ENCODE measurements at places on chromosomes 16 and 17.

DNA sequence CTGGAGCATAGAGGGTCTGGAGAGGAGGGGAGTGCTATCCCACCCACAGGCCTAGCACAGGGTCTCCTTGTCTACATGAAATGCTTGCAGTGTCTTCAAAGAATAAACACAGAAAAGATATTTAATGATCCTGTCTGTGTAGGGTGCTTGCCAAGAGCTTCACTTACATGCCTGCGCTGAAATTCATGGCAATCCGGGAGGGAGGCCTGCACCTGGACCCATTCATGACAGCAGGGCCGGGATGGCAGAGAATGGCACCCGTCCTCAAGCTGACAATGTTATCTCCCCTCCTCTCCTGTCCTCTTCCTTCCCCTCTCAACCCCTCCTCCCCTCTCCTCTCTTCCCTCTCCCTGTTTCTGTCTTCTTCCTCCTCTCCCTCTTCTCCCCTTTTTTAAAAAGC is 2.1 kb downstream of the ADGRG3 start:
- DNase-seq, result no peak

DNA sequence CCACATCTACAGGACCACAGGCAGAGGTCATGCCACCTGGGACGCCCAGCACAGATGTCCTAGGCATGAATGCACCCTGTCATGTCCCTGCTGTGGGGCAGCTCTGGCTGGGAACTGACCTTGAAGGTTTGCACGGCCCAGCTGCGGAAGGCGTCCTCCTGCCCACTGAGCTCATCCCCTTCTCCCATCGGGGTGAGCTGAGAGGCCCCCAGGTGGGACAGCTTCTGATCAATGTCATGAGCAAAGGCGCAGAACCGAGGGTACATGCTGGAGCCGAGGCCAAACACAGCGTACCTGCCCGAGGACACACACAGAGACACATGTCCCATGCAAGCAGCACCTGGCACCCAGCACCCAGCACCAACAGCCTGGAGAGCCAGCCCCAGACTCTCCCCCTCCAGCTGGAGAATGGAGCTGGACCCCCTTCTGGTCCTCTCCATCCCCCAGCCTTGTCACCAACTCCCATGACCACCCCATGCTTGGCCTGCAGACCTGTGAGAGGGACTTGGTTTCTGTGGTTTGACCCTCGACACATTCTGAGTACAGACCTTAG is 31.4 kb downstream of the NOS2 start:
- no peak for DNase-seq

- DNase-seq, result no peak
Measured at GRCh38 chr17:38605411-38605840, 326 bp downstream of the SRCIN1 start.

DNA sequence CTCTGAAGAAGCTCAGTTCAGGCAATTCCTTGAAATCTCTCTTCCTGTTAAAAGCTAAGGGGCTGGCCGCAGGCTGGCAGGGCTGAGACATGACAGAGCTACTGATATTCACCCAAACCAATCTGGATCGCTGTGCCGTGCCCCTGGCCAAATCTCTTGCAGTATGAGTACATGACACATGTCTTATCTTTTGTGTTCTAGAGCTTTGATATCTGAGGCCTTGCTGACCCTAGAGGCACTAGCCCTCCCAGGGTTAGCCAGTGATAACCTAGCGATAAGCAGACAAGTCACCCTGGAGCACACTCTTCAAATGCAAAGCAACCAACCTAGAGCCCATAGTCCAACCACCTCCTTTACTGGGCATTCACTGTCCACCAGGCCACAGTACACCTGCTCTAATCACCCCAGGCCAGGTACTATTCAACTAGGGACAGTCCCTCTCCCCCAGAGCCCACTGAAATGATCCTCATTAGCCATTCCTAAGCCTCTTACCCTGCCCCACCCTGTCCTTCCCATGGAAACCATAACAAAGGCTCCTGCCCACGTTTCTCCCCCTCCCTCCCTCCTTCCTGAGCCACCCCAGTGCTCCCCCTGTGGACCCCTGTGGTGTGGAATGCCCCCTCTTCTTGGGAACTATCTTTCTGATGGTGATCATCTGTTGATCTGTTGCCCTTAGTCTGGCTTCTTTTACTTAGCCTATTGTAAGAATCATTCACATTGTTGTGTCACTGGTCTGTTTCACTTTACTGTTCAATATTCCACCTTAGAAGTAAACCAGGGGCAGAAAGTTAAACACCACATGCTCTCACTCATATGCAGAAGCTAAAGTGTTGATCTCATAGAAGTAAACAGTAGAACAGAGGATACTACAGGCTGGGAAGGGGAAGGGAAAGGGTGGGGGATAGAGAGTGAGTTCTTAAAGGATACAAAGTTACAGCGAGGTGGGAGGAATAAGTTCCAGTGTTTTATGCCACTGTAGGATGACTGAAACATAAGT is 52.5 kb downstream of the TEKT5 start:
- DNase-seq, result no peak

- DNase-seq, result no peak
Measured at GRCh38 chr17:47956791-47957590, 692 bp downstream of the PRR15L start.

- no peak for DNase-seq
Measured at GRCh38 chr17:82831818-82832200, 8.0 kb downstream of the ZNF750 start.

DNA sequence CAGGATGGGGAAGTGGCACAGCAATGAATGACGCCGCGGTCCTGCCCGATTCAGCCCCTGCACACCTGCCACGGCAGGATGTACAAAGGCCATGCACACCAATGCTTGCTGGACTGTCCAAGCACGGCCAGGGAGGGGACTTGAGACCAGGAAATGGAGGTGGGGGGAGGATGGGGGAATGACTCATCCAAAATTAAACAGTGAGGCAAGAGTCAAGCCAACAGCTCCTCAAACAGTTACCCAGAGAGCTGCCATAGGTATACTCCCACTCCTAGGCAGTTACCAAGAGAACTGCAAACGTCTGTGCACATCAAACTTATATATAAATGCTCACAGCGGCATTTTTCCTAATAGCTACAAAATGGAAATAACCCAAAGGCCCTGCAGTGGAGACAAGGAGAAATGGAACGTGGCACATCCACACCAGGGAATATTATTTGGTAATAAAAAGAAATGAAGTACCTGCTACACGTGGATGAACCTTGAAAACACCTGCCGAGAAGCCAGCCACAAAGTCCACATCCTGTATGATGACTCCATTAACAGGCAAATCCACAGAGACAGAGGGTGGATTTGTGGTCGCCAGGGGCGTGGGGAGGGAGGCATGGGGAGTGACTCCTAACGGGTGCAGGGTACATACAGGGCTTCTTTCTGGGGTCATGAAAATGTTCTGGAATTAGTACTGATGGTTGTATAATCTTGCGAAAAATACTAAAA is 54.1 kb downstream of the VAC14 start:
- DNase-seq, result peak; percentile 96

GRCh38 chr17:40025991-40026815 is 11.0 kb downstream of the CSF3 start:
- no peak for DNase-seq

DNA sequence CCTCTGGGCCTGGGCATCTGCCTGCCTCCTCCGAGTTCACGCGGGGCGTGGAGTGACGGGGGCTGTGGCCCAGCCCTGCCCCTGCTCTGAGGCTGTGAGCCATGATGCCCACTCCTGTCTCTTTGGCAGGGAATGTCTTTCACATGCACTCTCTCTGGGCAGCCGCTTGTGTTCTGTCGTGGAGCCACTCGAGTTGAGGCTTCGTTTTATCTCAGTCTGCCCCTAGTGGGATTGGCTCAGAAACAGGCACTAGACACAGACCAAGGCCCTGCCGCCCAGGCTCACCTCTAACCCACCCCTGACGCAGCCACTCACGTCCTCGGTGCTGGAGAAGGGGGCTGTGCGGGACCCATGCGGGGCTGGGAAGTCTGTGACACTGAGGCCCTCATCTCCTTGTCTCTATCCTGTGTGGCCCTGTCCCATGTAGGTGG is 67.5 kb upstream of the KCTD5 start:
- DNase-seq, result no peak

- DNase-seq, result no peak
Measured at GRCh38 chr16:89423681-89424260, 66.6 kb downstream of the ANKRD11 start.

- DNase-seq, result no peak
Measured at GRCh38 chr16:715477-716199, 720 bp downstream of the METRN start.

- no peak for DNase-seq
Measured at GRCh38 chr17:42040818-42041217, 9.6 kb downstream of the C17orf113 start.

DNA sequence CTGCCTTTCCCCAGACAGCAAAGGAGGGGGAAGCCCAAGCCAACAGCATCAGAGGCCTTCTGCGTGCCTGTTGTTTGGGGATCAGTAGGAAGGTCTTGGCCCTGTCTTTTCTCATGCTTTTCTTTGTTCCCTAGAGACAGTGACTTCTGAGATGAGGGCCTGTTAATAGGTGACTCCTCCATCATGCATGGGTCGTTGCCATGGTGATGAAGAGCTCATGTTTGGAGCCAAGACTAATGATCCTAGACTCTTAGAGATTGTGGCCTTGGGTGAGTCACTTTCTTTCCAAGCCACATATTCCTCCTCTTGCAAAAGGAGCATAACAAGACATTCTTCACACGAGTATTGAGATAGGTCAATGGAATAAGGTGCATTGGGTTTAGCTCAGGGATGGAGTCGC is 201.1 kb upstream of the ASIC2 start:
- DNase-seq, result peak; percentile 92

DNA sequence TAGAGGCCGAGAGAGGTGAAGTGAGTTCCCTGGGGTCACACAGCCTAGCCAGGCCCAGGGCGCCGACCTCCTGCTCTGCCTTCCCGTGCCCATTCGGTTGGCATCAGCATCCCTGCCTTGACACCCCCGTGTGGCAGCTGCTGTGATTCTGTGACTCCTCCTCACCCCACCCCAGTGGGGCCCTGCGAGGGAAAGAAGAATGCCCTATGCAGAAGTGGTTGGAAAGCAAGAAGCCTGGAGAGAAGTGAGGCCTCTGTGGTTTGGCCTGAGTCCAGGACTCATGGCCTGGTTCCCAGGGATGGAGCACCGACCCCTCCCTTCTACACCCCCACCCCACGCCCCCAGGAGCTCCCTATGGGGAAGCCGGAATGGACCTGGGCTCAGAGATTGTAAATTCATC is 296.2 kb downstream of the SEC14L1 start:
- no peak for DNase-seq

DNA sequence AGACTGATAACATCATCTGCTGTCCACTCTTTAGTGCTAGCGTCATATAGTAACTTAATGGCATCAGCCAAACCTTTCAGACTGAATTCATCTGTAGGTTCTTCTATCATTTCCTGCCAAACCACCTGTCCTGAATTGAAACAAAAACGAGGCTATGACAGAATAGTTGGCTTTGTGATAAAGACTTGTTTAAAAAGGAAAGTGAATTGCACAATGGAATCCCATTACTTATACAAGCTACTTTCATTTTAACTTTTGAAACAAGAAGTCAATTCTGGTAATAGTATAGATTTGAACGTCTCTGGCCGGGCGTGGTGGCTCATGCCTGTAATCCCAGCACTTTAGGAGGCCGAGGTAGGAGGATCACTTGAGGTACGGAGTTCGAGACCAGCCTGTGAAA is 18.2 kb downstream of the LASP1NB start:
- DNase-seq, result peak; percentile 11

DNA sequence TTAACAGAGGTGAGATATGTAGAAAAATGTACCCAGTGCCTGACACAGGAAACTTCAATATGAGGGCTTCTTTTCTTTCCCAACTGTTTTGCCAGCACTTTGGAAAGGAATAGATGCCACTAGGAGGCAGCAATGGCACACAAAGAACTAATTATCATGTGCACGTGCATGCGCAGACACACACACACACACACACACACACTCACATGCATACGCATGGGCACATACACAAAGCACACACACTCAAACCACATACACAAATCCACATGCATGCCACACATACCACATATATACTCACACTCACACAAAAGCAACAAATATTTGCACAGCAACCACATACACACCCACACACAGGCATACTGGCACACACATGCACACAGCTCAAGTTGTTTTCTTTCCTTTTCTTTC is 8.8 kb upstream of the CEP112 start:
- DNase-seq, result peak; percentile 59

DNA sequence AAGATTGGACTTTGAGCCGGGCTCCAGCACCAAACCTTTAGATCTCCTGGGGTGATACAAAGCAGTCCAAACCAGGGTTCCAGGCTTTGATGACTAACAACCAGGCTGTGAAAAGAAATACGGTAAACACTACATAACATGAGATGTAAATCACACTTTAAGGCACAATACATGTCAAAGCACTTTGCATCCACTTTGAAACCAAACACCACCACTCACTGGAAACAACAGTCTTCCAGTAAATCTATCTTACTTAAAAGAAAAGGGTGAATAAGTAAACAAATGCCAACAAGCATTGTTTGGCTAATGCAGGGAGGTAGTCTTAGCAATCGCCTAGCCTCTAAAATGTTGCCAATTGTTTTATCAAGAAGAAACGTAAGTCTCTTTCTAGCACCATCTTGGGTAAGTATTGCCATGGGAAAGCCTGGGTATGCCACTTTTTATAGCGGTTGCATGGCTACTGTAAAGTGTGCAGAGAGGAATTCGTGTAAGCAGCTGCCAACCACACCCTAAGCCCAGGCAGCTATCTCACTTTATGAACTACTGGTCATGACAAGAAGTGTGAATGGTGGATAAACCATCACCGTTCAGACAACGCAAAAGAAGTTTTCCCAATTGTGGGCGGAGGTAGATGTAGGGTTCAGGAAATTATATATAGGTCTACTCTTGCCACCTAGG is 267.4 kb upstream of the PSMD7 start:
- DNase-seq, result no peak

GRCh38 chr17:65042946-65043345 is 13.6 kb downstream of the GNA13 start:
- DNase-seq, result no peak

GRCh38 chr17:30790279-30790678 is 34.2 kb downstream of the CRLF3 start:
- DNase-seq, result no peak

DNA sequence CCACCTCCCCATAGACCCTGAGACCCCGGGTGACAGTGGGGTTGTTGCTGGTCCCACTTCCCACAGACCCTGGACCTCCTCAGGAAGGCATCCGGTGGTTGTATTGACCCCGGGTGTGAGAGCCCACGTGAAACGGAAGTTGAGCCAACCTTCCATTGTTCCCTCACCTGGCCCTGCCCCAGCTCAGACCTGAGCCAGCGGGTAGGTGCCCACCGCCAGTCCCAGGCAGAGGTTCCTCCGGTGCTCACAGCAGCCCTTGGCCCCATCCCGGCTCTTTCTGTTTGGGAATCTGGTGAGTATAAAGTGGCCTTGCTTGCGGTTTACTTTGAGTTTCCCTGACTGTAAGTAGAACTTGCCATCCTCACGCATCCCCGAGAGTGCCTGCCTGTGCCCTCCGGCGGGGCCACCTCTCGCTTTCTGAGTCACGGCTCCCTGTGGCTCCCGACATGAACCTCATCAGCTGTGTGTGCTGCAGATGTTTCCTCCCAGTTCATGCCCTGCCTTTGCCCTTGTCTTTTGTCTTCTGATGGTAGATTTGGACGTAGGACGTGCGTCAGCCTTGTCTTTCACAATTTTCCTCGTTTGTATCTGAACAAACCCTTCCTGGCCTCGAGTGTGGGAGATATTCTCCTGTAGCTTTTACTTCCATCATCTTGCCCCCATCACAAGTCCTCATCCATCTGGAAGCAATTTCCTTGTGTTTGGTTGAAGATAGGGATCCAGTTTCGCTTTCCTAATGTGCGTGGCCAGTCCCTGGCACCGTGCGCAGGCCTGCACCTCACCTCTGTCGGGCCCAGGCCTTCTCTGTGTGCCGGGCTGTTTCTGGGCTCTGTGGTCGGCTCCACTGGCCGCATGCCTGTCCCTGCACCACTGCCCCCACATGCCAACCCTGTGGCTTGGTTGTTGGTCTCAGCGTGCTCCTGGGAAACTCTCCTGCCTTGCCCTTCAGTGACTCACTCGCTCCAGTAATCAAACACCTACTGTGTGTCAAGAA is 76.0 kb downstream of the METRNL start:
- DNase-seq, result no peak
